GM12865 (cell line): ENCODE measurements at places on chromosomes 7 and 10.
A peak's percentile ranks its signal among the peaks of the same experiment; 100 is the strongest.

- no peak for DNase-seq
Measured at GRCh38 chr7:84196084-84196503, 1.5 kb upstream of the SEMA3A start.

DNA sequence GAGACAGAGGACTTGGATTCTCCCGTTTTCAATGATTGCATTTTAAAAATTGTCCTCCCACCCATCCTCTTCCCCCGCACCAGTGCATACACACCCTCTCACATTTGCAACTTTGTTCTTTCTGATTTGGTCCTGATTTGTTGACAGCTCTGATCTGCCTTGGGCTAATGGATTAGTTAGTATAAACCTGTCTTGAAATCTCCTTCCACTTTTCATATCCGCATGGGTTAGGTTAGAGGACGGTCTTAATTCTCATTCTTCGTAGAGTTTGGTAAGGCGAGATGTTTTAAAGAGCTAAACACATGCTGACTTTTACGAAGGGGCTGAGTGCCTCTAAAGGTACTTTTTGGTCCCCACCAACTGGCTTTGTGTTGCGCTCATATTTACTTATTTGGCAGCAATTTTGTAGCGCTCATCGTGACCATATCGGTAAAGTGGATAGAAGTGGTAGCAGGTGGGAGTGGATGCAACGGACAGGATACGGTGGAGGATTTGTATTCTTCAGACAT lies 1.1 kb downstream of the AHR start:
- peak; percentile 44 for DNase-seq

- peak; percentile 70 for DNase-seq
Measured at GRCh38 chr7:106865130-106866041, at the start of gene PIK3CG. TSS of gene PIK3CG (plus strand) at chr7:106865282. CDS start at chr7:106867562, 2,280 bp downstream.

- DNase-seq = no peak
Measured at GRCh38 chr7:111639934-111640333, 77.6 kb upstream of the IMMP2L start.

DNA sequence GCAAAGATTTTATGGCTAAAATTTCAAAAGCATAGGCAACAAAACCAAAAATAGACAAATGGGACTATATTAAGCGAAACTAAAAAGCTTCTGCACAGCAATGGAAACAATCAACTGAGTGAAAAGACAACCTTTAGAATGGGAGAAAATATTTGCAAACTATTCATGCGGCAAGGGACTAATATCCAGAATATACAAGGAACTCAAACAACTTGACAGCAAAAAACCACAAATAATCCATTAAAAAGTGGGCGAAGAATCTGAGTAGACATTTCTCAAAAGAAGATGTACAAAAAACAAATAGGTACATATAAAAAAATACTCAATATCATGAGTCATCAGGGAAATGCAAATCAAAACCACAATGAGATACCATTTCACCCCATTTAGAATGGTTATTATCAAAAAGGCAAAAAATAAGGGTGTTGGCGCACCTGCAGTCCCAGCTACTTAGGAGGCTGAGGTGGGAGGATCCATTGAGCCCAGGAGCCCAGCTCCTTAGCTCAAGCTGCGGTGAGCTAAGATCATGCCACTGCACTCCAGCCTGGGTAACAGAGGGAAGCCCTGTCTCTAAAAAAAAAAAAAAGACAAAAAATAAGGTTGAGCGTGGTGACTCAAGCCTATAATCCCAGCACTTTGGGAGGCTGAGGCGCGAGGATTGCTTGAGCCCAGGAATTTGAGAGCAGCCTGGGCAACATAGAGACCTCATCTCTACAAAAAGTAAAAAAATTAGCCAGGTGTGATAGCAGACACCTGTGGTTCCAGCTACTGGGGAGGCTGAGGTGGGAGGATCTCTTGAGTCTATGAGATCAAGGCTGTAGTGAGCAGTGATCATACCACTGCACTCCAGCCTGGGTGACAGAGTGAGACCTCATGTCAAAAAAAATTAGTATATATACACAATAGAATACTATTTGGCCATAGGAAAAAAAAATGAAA lies 4.2 kb upstream of the CCM2 start:
- peak; percentile 75 for DNase-seq

GRCh38 chr10:10489805-10490571 lies 527.7 kb upstream of the CELF2 start:
- DNase-seq = no peak

DNA sequence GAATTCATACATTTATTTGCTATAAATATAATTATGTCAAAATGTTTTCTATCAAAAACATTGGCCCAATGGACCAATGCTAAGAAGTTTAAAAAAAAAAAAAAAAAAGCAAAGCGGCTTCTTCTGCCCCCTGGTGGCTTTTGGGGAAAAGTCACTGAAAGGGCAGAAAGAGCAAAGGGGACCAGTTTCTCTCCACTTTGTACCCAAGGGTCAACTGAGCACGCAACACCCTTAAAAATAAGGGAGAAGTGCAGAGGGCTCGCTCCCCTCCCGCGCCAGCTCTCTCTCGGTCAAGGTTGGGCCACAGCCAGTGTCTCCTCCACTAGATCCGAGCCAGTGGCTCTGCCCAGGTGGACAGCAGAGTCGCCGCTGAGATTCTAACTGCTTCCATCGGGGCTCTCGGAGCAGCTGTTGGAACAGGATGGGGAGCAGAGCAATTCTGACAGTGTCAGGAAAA lies 136.4 kb upstream of the FGFR2 start:
- peak; percentile 34 for DNase-seq

DNA sequence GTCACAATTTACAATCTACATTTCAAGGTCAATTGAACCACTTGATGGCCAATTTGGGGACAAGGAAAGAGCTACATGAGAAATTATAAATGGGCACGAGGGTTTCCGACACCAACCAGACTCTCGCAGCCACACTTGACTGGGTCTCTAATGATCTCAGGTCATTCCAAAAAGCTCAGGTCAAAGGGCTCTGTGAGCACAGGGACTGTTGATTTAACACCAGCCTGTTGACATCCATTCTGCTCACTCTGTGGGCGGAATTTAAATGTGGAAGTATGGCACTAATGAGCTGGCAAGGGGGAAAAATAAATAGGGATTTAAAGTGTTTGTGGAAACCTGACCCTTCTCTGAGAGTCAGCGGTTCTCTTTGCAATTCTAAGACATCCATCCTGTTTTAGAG lies 810.7 kb upstream of the AUTS2 start:
- DNase-seq = no peak

GRCh38 chr7:77727527-77727926 lies 31.3 kb downstream of the RSBN1L start:
- DNase-seq = no peak

- DNase-seq = no peak
Measured at GRCh38 chr10:118793545-118793944, 38.8 kb upstream of the CACUL1 start.

- DNase-seq = no peak
Measured at GRCh38 chr10:8017277-8017676, 37.2 kb upstream of the GATA3 start.

- no peak for DNase-seq
Measured at GRCh38 chr10:44053391-44053790, 331.5 kb downstream of the CXCL12 start.

GRCh38 chr10:97230146-97230545 lies 44.4 kb upstream of the SLIT1 start:
- no peak for DNase-seq

DNA sequence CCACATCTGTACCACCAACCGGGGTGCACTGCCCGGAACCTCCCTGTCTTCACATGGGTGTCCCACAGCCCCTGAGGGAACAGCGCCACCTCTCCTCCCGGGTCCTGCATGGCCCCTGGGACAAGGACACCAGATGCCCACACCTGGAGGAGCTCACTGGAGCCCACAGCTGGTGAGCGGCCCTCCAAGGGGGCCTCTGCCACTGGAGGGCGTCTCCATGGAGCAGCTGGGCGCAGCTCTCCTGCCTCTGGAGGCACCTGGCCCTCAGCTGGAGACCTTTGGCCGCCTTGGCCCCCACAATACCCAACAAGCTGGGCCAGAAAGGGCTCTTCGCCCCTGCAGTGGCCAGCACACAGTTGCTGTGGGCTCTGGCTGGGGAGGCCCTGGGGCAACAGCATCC lies 7.3 kb upstream of the NKX6-2 start:
- no peak for DNase-seq

- DNase-seq = no peak
Measured at GRCh38 chr7:31299336-31299735, 41.2 kb downstream of the NEUROD6 start.

DNA sequence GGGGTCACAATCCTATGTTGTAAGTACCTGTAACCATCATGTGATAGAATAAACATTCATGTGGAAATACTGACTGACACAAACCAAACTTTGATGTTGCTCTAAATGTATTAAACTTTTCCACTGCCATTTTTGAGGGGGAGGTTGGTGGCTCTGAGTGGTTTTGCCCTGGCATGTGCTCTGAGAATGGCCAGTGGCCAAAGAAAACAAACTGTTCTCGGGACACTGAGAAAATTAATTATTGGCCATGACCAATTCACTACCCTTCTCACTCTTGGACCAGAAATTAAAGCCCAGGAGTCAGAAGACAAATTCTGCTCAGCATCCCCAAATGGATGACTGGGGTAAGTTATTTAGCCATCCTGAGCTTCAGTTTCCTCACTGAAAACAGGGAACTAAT lies 195.9 kb downstream of the XPNPEP1 start:
- DNase-seq = no peak

GRCh38 chr7:158587162-158588084 lies at the start of gene PTPRN2:
TSS of gene PTPRN2 (minus strand) at chr7:158587823.
- DNase-seq = peak; percentile 50

GRCh38 chr10:124281666-124282065 lies 137.1 kb downstream of the OAT start:
- DNase-seq = no peak

GRCh38 chr10:65565246-65565645 lies 1360.6 kb upstream of the LRRTM3 start:
- DNase-seq = no peak

DNA sequence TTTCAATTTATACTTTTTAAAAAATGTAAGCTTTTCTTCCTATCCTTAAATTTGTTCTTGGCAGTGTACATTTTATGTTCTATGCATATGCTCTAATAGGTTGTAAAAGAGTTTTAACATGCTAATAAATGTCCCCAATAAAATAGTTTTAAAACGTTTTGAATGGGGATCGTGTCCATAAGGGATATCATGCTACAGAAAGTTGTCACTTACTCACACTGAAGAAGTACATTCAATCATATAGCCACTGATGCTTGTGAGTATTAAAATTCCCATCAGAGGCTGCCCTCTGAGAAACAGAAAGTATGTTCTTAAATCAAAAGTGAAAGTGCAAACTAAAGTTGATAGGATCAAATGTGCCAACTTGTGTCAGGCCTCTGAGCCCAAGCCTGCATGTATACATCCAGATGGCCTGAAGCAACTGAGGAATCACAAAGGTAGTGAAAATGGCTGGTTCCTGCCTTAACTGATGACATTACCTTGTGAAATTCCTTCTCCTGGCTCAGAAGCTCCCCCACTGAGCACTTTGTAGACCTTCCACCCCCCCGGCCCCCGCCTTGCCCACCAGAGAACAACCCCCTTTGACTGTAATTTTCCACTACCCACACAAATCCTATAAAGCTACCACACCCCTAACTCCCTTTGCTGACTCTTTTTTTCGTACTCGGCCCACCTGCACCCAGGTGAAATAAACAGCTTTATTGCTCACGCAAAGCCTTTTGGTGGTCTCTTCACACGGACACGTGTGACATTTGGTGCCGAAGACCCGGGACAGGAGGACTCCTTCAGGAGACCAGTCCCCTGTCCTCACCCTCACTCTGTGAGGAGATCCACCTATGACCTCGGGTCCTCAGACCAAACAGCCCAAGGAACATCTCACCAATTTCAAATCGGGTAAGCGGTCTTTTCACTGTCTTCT lies 877 bp upstream of the NOD1 start:
- peak; percentile 63 for DNase-seq

DNA sequence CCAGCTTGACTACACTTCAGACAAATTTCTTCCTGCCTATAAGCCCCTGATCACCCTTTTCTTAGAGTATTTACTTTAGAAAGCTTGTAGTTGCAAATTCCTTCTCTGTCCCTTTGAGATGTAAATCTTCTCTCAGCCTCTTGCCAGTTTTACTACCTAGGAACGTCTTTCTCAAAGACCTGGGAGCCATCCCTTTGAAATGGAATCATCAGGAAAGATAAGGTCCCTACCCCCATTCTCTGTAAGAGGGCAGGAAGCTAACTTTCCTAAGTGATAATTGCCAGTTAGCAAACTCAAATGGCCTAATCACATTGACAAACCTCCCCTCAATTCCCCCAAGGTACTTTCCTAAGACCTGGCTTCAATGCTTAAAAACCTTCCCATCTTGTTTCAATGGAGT lies 304.5 kb downstream of the MDFIC start:
- DNase-seq = no peak

DNA sequence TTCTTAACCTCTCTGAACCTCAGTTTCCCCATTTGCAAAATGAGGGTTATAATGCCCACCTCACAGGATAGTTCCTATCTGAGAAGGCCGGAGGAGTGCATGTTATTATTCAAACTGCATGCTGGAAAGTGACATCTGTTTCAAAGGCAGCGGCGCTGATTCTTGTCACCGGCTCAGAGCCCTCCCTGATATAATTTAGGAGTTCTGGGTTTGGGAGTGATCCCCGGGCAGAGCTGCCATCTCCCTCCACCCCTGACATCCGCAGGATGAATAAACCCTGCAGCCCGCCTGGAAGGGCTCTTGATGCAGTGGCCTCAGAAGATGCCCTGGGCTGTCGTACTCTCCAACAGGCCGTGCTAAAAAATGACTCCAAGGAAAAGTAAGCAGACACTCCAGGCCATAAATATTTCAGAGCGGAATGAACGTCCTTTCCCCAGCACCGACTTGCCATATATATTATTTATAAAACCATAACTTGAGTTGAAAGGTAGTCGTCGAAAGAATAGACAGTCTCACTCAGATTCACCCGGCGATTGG lies 47.0 kb upstream of the MYL10 start:
- DNase-seq = no peak

GRCh38 chr7:9718071-9718661 lies 1255.5 kb upstream of the PHF14 start:
- no peak for DNase-seq

DNA sequence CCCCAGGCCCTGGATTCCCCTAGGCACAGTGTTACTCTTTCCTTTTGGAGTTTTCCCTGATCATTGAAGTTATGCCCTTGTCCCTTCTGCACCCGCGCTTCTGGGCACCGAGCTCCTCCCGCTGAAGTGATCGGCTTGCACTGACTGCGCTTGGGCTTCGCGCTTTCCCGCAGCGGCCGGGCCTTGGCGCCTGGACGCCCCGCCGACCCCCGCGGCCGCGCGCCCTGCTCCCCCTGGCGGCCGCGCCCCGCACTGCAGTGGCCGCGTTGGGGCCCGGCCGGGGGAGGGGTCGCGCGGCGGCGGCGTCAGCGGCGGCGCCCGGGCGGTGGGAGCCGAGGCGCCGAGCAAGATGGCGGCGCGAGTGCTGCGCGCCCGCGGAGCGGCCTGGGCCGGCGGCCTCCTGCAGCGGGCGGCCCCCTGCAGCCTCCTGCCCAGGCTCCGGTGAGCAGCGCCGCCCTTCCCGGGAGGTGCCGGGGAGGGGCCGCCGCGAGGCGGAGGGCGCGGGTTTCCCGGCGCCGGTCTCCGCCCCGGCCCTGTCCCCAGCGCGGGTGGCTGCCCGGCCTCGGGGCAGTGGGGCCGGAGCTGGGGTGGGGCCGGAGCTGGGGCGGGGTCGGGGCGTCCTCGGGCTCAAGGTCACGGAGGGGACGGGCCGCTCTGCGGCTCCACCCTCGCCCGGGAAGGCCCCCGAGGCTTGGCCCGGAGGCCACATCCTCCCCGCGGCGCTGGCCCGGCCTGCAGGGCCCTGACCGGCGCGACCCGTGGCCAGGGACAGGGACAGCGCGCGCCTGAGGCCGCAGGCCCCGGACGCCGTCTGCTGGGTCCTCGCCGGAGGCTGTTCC lies at the start of gene NIPSNAP2:
Gene NIPSNAP2, plus strand, starts transcription at position 325 of the 839 bp plus-strand sequence. Its CDS starts 25 bp downstream, at position 350.
- DNase-seq = peak; percentile 84

- no peak for DNase-seq
Measured at GRCh38 chr7:40276061-40276460, 141.3 kb downstream of the SUGCT start.

GRCh38 chr10:58104351-58104751 lies 163.3 kb downstream of the IPMK start:
- DNase-seq = no peak
